ENCODE measurements at places on chromosomes 1 and 21. TPM values are rescaled to one million over a fixed set of nuclear protein-coding genes. Genes with fewer than 3 reads are reported as not detected.

- no peak for DNase-seq
Measured at GRCh38 chr1:22132517-22133235, 10.2 kb downstream of the WNT4 start.

- DNase-seq = peak; percentile 33
Measured at GRCh38 chr1:30410153-30410851, 313.1 kb downstream of the MATN1 start.

- no peak for DNase-seq
Measured at GRCh38 chr1:185926588-185926987, 192.4 kb downstream of the HMCN1 start.

The HNRNPCL1 gene
- total RNA-seq = not detected
